ENCODE measurements at places on chromosomes 2 and 18. TPM values are rescaled to one million over a fixed set of nuclear protein-coding genes. Genes with fewer than 3 reads are reported as not detected.

- DNase-seq = no peak
Measured at GRCh38 chr18:2969695-2970094, 43.2 kb downstream of the LPIN2 start.

- DNase-seq = peak; percentile 66
Measured at GRCh38 chr18:24019641-24020331, 5.2 kb downstream of the TTC39C start.

- DNase-seq = no peak
Measured at GRCh38 chr2:14804902-14805301, 172.4 kb downstream of the LRATD1 start.

GRCh38 chr18:64330161-64330560 lies 181.3 kb upstream of the LINC00305 start:
- DNase-seq = no peak

GRCh38 chr2:38602136-38602731 lies 494 bp downstream of the HNRNPLL start:
- DNase-seq = no peak

DNA sequence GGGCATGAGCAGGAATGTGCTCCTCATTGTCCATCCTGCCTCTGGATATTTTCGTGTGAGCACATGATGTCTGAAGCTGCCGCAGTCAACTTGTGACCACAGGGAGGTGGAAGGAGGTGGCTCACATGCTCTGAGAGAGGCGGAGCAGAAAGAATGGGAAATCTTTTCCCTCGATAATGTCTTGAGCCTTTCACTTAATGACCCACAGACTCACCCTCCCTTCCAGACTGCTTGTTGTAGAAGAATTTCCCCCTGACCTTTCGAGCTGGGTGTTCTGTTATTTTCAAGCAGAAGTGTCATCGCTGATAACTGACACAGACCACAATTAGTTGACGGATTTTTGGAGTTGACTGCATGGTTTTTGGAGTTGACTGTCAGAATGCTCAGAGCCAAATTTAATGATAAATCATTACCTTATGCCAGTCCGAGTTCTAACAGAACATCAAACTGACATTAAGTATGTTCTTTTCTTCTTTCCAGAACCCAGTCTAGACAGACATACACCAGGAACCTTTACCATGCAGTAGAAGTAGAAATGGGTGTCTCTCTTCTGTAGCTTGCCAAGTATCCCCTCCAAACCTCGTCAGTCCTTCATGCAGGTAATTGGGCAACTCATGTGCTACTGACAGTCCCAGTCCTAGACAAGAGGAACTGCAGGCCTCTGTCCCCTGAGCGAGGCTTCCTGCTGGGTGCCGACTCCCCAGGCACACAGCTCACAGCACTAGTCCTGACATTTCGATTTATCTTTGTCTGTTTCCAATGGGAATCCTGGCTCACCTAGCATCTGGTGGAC lies 29.4 kb upstream of the RTTN start:
- DNase-seq = peak; percentile 91

GRCh38 chr18:10230072-10230471 lies 224.4 kb upstream of the APCDD1 start:
- peak; percentile 91 for DNase-seq

DNA sequence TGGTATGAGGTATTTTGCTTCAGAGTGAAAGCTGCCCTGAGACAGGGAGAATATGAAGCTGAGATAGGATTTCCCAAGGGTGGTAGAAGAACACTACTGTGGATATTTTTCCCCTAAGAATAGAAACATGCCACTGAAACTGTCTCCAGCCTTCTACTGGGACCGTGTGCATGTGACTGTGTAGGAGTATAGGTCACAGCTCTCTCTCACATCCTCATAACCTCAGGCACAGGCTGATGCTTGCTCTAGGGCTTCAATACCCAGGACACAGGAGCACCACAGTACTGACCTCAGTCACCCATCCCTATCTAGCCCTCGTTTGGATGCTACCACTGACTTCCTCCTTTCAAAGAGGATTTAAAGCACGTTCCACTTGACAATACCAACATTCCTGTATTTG lies 67.2 kb downstream of the REV1 start:
- no peak for DNase-seq

DNA sequence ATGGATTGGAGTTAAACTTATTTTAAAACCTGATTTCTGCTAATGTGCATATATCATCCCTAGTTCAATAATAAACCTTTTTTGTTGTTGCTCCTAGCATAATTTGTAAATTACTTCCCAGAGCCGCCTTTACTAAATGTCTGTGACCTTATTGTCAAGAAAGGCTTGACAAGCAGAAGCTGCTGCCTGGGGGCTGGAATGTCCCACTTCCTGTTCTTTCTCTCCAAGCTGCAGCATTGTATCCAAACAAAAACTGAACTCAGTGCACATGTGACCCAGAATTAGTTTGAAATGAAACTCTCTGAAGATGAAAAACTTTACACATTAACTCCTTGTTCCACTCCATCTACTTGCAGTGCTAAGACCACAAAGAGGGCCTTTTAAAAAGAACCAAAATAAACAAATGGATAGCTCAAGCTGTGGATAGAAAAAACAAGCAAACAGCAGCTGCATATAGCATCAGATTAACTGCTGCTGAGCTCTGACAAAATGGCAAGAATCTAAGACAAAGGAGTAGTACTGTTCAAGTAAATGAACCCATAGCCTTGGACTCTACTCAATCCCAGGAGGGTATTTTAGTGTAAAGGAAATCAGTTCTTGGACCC lies 99.8 kb upstream of the NEUROD1 start:
- DNase-seq = peak; percentile 43

GRCh38 chr2:102269200-102269524 lies 42.2 kb upstream of the IL1RL1 start:
- DNase-seq = no peak

DNA sequence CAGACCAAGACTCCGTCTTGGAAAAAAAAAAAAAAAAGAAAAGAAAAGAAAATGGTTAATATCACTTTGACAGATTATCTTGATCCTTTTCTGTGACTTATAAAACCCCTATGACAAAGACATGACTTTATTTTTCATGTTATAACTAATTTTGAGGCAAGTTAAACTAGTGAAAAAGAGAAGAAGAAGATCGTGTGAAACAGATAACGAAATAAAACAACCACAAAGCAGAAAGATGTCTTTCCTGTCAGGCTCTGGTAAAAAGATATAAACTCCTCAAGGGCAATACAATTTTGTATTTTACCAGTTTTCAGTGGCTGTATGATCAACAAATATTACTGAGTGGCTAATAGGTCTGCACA lies 13.4 kb upstream of the RBMS1 start:
- DNase-seq = no peak

DNA sequence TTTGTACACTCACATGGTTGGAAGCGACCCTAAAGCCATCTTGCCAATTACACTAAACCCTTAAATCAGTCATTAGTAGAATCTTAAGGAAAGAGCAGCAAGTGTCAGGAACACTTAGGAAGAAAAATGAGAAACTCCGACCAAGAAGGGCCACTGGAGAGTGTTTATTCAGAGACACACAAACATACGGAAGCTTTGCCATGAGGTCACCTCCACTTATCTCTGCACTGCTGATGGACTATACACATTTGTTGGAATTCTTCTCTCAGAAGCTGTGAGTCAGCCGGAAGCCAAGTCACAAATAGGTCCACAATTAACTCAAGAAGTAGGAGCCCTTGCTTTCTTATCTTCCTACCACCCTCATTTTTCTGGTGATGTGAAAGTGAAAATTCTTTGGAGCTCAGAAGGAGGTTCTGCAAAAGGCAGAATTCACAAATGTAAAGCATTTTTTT lies 21.6 kb downstream of the BMP10 start:
- DNase-seq = peak; percentile 85

- no peak for DNase-seq
Measured at GRCh38 chr2:36123995-36124394, 231.6 kb upstream of the CRIM1 start.

DNA sequence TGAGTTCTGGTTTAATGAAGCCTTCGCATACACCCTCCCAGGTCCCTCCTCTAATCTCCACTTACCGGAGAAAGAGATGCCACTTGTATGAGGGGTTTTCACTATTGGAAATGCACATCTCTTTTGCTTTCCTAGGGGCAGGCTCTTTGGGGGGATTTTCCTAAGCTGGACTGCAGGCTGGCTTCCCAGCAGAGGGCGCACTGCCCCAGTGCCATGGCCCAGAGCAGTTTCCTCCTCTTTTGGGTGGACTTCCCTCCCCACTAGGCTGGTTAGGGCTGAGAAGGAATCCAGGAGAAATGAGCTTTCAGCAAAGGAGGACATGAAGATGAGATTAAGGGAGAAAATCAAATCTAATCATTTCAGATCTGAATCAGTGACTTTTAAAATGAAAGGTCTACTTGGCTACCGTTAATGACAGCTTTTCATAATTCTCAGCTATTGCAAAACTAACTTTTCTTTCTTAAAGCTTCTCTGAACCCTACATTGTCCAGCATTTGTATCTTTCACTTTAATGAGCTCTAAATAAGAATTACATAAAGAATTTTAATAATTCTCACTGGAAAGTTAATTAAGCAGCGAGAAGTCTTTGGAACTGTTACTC lies 784.1 kb upstream of the FANCL start:
- DNase-seq = no peak

- DNase-seq = no peak
Measured at GRCh38 chr2:30780776-30781330, 26.4 kb downstream of the CAPN13 start.

GRCh38 chr2:216657980-216658379 lies 24.8 kb downstream of the IGFBP2 start:
- DNase-seq = no peak

GRCh38 chr2:48207851-48208250 lies 301.6 kb upstream of the FBXO11 start:
- DNase-seq = no peak

GRCh38 chr2:69565431-69565839 lies 78.1 kb downstream of the AAK1 start:
- DNase-seq = no peak

GRCh38 chr2:2640371-2640770 lies 309.3 kb upstream of the MYT1L start:
- DNase-seq = no peak

DNA sequence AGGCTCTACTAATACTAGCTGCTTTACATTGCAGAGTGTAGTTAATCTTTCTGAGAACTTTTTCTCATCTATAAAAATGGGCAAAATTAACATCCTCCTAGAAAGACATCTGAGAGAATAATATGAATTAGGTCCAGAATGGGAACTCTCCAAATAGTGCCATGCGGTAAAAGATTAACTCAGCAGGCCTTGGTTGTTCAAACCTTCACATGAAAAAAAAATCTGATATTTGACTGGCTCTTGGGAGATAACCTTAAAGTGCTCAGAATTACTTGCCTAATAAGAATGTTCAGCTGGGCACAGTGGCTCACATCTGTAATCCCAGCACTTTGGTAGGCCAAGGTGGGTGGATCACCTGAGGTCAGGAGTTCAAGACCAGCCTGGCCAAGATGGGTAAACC lies 5.5 kb upstream of the CXXC1 start:
- no peak for DNase-seq

DNA sequence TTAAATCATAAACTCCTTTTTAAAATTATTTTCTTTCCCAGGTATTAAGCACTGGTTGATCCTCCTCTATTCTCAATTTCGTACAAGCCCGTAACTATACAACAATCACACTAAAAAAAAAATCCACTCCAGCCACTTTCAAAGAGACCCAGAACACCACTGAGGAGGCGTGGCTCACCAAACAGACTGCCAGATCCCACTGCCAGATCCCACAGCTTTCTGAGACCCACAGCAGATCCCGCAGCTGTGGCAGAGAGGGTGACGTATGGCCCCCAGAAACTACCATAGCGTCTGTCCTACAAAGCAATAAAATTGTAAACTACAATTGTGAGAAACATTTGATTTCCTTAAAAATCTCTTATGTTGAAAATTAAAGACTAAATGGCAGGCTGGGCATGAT lies 230.7 kb upstream of the PXDN start:
- DNase-seq = peak; percentile 15

DNA sequence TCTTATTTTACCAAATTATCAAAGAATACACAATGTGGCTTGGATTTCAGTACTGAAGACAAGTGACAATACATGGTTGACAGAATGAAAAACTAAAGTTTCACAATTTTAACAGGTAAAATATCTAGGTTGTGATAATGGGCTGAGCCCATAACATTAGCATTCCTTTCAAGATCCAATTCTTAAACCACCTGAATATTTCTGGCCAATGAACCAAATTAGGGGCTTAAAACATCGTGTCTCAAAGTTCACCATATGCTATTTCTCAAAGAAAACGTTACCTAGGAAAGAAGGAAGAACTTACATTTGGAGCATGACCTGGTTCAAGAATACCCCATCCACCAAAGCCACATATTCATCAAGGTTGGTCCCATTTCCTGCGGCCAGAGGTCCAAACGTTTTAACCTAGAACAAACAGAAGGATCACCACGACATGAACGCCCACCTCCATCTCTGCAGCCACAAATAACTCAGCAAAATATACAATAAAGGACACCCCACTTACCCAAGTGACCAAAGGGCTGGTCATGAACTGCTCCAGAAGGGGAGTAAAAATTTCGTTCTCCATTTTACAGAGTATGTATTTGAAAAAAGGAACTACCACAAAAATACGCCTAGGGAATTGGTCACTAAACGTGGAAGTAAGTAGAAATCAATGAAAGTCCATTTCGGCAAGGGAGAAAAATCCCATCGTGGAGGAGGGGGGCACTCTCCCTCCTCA lies 984 bp downstream of the CCDC88A start:
- no peak for DNase-seq

- no peak for DNase-seq
Measured at GRCh38 chr2:236888794-236889780, 196.6 kb upstream of the COPS8 start.

DNA sequence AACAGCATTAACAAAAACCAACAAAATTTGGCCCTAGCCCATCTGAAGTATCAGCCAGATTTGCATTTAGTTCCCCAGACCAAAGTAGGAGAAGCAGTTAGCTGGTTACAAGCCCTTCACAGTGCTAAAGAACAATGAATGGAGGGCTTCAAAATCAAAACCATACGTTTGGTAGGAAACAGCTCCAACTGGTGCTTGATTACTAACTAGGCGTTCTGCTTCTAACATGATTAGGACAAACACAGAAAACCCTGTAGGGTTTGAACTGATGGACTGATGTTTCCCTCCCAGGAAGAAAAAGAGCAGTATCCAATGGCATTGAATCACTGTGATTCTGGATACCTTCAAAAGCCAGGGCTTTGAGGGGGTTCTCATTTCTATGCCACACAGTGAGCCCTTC lies 20.5 kb upstream of the STAT4 start:
- no peak for DNase-seq

GRCh38 chr18:10953672-10954071 lies 195.7 kb downstream of the PIEZO2 start:
- no peak for DNase-seq

Gene KLHL41
- total RNA-seq = not detected

Gene KLHL14
- total RNA-seq = 0.43 TPM

Gene TEKT4
- not detected for total RNA-seq

Gene EFEMP1
- total RNA-seq = 155 TPM

Gene ALS2
- 54.0 TPM for total RNA-seq

Gene PSTPIP2
- total RNA-seq = 9.1 TPM

Gene HSBP1L1
- total RNA-seq = 3.8 TPM

Gene EFHD1
- total RNA-seq = 18.8 TPM

Gene ANKRD30BL
- total RNA-seq = not detected

Gene NYAP2
- total RNA-seq = 0.19 TPM

Gene LRRFIP1
- 84.1 TPM for total RNA-seq

Gene GKN2
- not detected for total RNA-seq

Gene SCN1A
- total RNA-seq = not detected

All from astrocyte (in vitro differentiated cells and primary cell).